ENCODE measurements at places on chromosomes 2 and 18. TPM values are rescaled to one million over a fixed set of nuclear protein-coding genes. Genes with fewer than 3 reads are reported as not detected.

Gene PHOSPHO2
- 2.4 TPM for total RNA-seq

Gene RAB27B
- 0.54 TPM for total RNA-seq

Gene LYG2
- not detected for total RNA-seq

Gene HJURP
- 13.2 TPM for total RNA-seq

Gene SERPINB11
- total RNA-seq = not detected

Gene CRYGC
- not detected for total RNA-seq

Gene C1QL2
- not detected for total RNA-seq

Gene NEDD4L
- 7.1 TPM for total RNA-seq

Gene CENPA
- total RNA-seq = 5.7 TPM

Gene ALPP
- not detected for total RNA-seq

Gene SERPINB3
- not detected for total RNA-seq

Gene FHL2
- 404 TPM for total RNA-seq

Gene FBLN7
- total RNA-seq = 0.11 TPM

Gene KCNJ3
- total RNA-seq = not detected

Gene CYP27A1
- 4.1 TPM for total RNA-seq

Gene ADD2
- under 0.01 TPM for total RNA-seq

Gene ECEL1
- total RNA-seq = 0.54 TPM

Gene SLC14A1
- total RNA-seq = 2.0 TPM

Gene TDRD15
- not detected for total RNA-seq

Gene GPBAR1
- not detected for total RNA-seq

Gene IL1RL1
- not detected for total RNA-seq

Gene MAP3K19
- not detected for total RNA-seq

Gene TPRKB
- 24.4 TPM for total RNA-seq

Gene AQP12B
- not detected for total RNA-seq

Gene MOCOS
- total RNA-seq = 26.2 TPM

Gene NAT8
- not detected for total RNA-seq

Gene ASXL3
- total RNA-seq = not detected

Gene TGFA
- total RNA-seq = 17.3 TPM

Gene ANTXR1
- total RNA-seq = 128 TPM

Gene FAM124B
- total RNA-seq = not detected

Gene ZBTB14
- 9.5 TPM for total RNA-seq

Gene MAB21L4
- not detected for total RNA-seq

Gene RGPD3
- 0.13 TPM for total RNA-seq

Gene FOXI3
- total RNA-seq = not detected

Gene NT5C1B
- total RNA-seq = not detected

Gene VWC2L
- total RNA-seq = not detected

Gene GALNT5
- total RNA-seq = 114 TPM

Gene UPP2
- not detected for total RNA-seq

Gene FLACC1
- 2.3 TPM for total RNA-seq

Measured in GM23248 (cell line).